Right lobe of liver (tissue), 6 donors: ENCODE measurements at places on chromosomes 4 and X. TPM values are rescaled to one million over a fixed set of nuclear protein-coding genes. Genes with fewer than 3 reads are reported as not detected.

WDR17 gene
- not detected for total RNA-seq

PPID gene
- 12.9 TPM for total RNA-seq

PCDH10 gene
- not detected for total RNA-seq

PLXNB3 gene
- 0.78 TPM for total RNA-seq

RASL11B gene
- 0.42 TPM for total RNA-seq

GRIPAP1 gene
- total RNA-seq, result 27.1 TPM

H2AZ1 gene
- total RNA-seq, result 41.4 TPM

TMEM31 gene
- not detected for total RNA-seq

ATOH1 gene
- total RNA-seq, result not detected

REPS2 gene
- total RNA-seq, result 10.9 TPM

PLP1 gene
- 0.75 TPM for total RNA-seq

KCNIP4 gene
- total RNA-seq, result not detected

SPANXD gene
- total RNA-seq, result not detected

UCHL1 gene
- total RNA-seq, result 4.0 TPM
